Activated CD4-positive, alpha-beta T cell treated with anti-CD3 and anti-CD28 coated beads, Interleukin-2, Interleukin-4, amounts not matched to agents 100 ng/mL and 50 ng/mL, durations not matched to agents 16 hours and 8 hours (primary cell): ENCODE measurements at places on chromosomes 1 and 21.
A peak's percentile ranks its signal among the peaks of the same experiment; 100 is the strongest.

- DNase-seq = no peak
Observed at GRCh38 chr1:54485416-54485815, 62.6 kb upstream of the ACOT11 start.

DNA sequence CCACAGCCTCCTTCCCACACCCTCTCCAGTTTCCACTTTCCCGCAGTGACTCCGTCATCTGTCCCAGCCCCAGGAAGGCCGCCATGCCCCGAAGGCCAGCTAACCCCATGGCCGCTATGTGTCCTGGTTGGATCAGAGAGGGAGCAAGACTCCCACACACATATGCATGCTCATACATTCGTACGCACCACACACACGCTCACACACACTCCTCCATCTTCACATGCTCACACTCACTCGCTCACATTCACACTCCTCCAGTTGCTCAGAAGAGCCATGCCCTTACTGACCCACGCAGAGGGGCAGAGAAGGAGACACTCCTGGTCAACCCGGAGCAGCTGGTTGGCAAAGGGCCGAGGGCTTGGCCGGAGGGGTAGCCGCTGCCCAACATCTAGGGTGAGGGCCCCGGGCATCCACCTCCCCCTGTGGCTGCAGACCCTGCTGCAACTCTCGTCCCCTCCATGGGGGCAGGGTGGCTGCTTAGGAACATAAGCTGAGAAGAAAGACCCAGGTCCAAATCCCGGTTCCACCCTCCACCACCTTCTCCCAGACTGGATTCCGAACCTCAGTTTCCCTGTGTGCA, 122.3 kb upstream of the SLC25A33 start:
- no peak for DNase-seq

DNA sequence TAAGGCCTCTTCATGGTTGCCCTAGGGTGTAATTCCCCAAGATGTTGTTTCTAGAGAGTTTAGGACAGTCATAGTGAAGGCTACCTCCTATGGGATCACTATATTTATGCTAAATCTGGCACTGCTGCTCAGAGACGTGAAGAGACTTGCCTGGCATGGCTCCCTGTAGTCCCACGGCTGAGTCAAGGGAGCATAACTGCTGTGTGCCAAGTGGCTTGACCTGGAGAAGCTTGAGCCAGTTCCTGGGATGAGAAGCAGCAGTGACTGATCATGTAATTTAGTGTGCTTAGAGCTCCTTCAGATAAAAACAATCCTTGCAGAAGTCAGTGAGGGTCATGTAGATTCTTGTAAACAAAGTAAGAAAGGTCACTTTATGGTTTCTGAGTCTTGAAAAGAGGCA, 68.9 kb upstream of the TSPAN2 start:
- DNase-seq = no peak

GRCh38 chr1:1200876-1201810, 5.2 kb downstream of the TNFRSF18 start:
- DNase-seq = peak; percentile 52

GRCh38 chr1:29487291-29487690, 251.0 kb downstream of the PTPRU start:
- DNase-seq = no peak

GRCh38 chr21:41580758-41581554, 73.0 kb upstream of the TMPRSS2 start:
- DNase-seq = no peak

GRCh38 chr1:241063276-241063675, 293.7 kb downstream of the RGS7 start:
- no peak for DNase-seq
